Stimulated activated CD8-positive, alpha-beta memory T cell treated with anti-CD3 and anti-CD28 coated beads, Interleukin-15, amount 100 ng/mL, for 1 hour (primary cell): ENCODE measurements at places on chromosomes 1 and 21.

GRCh38 chr1:27668121-27668807 is 3.7 kb downstream of the IFI6 start:
- no peak for DNase-seq

DNA sequence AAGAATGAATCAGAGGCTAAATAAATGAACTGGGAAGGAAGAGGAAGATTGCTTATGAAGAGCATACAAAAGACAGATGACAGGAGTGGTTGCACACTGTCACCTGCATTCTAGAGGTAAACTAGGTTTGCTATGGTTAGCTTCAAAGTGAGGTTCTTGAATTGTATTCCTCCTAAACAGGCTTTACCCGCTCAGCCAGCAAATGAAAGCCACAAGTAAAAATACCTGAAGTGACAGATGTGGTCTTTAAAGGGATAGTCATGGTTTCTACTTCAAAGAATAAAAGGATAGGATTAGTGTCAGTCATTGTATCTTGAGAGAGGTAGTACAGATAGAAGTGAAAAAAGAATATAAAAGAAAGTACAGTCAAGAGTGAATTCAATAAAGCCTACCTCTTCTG is 32.4 kb upstream of the PRDX6 start:
- no peak for DNase-seq

- peak; percentile 30 for DNase-seq
These were observed at the start of gene GPR137B for GRCh38 chr1:236142253-236143103. Gene GPR137B, plus strand, starts transcription at chr1:236142539. Its CDS starts 84 bp downstream, at chr1:236142623.

GRCh38 chr1:183244466-183244865 is 58.4 kb downstream of the LAMC2 start:
- DNase-seq: no peak

DNA sequence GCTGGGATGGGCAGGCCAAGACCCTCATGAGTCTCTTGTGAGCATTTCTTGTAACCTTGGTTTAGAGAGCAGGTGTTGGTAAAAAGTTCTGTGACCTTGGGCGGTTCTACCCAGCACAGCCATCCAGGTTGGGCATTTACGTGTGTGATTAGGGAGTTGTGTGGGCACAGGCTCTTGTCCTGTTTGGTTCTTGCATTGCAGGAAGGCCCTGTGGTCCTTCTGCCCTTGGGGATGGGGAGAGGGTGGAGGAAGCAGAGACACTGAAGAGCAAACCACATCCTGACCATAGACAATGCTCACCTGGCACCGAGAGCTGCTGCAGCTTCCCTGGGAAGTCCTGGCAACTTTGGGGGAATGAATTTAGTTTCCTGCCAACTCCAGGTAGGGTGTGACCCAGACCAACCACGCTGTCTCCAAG is 25.6 kb downstream of the RNF187 start:
- no peak for DNase-seq

GRCh38 chr1:201739492-201740085 is 89.4 kb upstream of the IPO9 start:
- peak; percentile 14 for DNase-seq

DNA sequence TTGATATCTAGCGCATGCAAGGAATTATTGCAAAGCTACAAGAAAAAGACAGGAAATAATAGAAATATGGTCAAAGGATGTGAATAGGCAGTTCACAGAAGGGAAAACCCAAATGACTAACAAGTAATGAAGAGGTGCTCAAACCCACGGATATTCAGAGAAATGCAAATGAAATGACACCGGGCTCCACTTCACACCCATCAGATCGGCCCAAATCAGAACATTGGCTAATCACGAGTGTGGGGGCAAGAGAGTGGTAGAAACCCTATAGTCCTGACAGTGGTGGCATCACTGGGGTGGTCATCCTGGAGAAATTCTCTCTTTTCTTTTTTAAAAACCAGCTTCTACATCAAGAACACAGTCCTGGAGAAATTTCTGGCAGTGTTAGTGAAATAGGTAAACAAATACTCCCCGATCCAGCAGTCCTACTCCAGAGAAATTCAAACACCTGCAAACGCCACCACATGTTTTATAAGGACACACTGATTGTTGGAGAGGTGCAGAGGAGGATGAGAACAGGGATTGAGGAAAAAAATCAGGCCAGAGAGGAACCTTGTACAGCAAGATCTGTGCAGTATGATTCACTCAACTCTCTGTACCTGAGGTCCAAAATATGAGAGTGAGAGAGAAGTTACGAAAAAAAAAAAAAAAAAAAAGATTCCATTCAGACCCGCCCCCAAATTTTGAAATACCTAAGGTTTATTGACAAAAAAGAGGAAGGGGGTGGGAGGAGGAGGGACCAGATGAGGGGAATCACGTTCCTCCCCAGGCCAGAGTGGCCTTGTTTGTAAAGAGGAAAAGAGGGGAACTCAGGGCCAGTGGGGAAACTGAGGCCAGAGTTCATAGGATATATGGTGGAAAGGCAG is 9.2 kb upstream of the TNFRSF1B start:
- DNase-seq: no peak

GRCh38 chr21:42367367-42368165 is 1.2 kb upstream of the TFF1 start:
- no peak for DNase-seq

DNA sequence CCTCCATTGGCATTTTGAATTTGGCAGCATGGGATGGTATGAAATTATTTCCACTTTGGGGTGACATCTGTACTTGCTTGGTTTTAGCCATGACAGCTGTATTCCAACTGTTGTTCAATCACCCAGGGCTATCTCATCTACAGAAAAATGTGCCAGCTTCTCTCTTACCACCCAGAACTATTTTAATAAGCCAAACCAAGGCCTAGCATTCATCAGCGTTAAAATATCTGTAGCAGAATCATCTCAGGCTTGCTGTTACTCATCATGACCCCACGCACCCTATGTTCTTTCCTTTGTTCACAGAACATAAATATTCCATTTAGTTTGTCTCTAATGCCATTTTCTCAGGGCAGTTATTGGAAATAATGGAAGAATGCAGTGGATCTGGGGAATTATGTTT is 49.8 kb downstream of the GIPC2 start:
- DNase-seq: no peak

GRCh38 chr21:35303085-35303484 is 254.0 kb upstream of the RUNX1 start:
- DNase-seq: no peak

GRCh38 chr21:39444421-39445180 is 977 bp downstream of the LCA5L start:
- no peak for DNase-seq

DNA sequence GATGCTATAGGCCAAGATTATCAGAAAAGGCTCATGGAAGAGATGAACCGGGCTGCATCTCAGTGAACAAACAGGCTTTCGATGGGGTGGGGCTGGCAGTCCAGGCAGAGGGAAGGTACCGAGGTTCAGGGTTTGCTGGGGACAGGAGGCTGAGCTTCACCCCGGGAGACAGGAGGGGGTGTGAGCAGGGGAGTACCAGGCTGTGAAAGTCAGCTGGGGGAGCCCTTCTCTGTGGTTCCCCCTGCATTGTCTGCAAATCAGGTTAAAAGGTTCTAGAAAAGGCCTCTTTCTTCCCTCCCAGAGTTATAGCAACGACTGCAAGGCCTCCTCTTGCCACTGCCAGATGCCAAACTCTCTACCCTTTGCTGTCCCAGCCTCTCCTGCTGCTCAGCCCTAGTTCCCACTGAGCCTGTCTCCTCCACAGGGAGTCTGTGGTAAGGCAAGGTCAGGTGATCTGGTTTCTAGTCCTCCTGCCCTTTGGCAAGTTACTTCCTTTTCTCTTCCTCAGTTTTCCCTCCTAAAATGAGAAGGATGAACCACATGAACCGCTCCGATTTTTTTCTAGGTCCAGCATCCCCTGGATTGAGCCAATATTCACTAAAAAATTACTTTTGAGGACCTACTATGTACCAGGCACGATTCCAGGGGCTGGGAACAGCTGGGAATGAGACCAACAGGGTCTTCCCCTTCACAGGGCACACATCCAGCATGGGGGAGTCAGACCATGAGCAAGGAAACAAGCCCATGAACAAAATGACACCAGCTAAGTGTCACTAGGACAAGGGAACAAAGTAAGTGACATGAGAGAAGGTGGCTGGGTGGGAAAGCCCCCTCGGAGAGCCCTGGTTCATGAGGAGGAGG is 7.2 kb downstream of the LAD1 start:
- no peak for DNase-seq

DNA sequence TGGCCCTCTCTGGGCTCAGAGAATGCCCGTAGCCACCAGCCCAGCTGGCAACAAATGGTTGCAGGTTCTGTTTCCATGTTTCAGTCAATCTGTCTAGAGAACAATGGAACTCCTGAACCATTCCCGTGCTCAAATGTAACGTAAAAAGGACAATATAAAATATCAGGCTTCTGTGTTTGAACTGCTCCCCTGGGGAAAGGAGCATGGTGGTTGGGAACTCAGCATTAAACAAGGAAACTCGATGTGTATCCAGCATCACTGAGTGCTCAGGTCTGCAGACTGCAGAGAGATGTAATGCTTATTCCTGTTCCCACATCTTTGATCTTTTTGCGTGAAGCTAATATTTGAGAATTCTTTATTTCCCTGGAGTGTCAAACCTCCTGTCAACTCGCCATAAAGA is 326.5 kb downstream of the KIF26B start:
- no peak for DNase-seq

GRCh38 chr21:41600961-41601572 is 93.1 kb upstream of the TMPRSS2 start:
- no peak for DNase-seq

- no peak for DNase-seq
These were observed at the start of gene C2CD2 for GRCh38 chr21:41953831-41954653. Gene C2CD2, minus strand, starts transcription at chr21:41954018. Its CDS starts 370 bp downstream, at chr21:41953648.

GRCh38 chr1:170661646-170662411 is 2.1 kb upstream of the PRRX1 start:
- no peak for DNase-seq

DNA sequence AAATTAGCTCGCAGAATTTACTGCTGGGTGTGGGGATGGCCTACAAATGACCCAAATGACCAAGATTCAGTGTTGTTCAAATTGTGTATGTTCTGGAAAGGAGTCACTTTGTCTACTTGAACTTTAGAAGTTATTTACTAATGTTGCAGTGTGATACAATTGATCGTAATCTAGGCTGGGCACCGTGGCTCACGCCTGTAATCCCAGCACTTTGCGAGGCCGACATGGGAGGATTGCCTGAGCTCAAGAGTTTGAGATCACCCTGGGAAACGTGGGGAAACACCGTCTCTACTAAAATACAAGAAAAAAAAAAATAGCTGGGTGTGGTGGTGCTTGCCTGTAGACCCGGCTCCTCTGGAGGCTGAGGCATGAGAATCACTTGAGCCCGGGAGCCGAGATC is 57.6 kb upstream of the TMPRSS2 start:
- DNase-seq: no peak
